ENCODE measurements at places on chromosomes 11 and 22.

- DNase-seq: no peak
Observed at GRCh38 chr11:112175599-112175952, 264 bp downstream of the BCO2 start.

- DNase-seq: no peak
Observed at GRCh38 chr22:30637701-30638114, 2.1 kb downstream of the SLC35E4 start.

GRCh38 chr11:33438301-33438700, 181.1 kb downstream of the HIPK3 start:
- DNase-seq: no peak

- no peak for DNase-seq
Observed at GRCh38 chr22:37183432-37184379, 4.3 kb downstream of the C1QTNF6 start.

- no peak for DNase-seq
Observed at GRCh38 chr22:23361676-23362075, 181.4 kb downstream of the BCR start.

GRCh38 chr22:48362721-48363404, 1464.8 kb downstream of the BRD1 start:
- no peak for DNase-seq

DNA sequence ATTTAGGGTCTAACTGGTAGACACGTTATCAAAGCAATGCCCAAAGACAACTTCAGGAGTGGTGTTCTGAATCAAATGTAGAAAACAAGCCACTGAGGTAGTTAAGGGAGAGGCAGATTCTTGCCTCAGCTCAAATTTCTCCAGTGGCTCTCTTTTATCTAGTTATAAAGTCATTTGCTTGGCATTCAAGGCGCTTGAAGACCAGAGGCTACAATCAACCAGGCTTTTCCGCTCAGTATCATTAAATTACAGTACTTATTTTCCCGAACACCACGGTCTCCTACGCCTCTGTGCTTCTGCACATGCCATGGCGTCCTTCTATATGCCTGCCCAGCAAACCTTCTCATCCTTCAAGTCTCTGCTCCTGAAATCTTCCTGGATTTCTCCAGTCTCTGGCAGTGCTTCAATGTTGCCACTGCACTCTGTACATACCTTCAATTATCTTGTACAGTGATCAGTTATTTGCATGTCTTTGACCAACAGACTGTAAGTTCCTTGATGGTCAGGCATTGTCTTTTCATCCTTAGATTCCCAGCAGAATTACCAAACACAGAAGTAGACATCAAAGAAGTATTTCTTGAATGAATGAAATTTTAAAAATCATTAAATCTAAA, 1.4 kb downstream of the POGLUT3 start:
- no peak for DNase-seq

GRCh38 chr11:31326470-31327148, 42.9 kb downstream of the DCDC1 start:
- no peak for DNase-seq

DNA sequence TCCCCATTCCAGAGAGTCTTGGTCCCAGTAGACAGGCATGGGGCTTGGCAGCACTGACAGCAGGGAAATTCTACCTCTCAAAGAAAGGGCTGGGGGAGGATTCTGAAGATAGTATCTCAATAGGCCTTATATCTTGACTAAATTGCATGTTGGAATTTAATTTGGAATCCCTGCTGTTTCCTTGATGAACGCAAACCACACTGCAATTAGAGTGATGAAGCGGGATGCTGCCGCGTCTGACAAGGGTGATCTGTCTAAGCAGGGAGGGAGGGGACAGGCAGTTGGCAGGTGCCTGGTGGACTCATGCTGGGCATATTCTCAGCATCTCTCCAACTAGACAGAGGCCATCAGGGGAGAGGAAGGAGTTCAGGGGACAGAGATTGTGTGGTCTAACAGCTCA, 48.4 kb downstream of the COMMD9 start:
- DNase-seq: no peak

DNA sequence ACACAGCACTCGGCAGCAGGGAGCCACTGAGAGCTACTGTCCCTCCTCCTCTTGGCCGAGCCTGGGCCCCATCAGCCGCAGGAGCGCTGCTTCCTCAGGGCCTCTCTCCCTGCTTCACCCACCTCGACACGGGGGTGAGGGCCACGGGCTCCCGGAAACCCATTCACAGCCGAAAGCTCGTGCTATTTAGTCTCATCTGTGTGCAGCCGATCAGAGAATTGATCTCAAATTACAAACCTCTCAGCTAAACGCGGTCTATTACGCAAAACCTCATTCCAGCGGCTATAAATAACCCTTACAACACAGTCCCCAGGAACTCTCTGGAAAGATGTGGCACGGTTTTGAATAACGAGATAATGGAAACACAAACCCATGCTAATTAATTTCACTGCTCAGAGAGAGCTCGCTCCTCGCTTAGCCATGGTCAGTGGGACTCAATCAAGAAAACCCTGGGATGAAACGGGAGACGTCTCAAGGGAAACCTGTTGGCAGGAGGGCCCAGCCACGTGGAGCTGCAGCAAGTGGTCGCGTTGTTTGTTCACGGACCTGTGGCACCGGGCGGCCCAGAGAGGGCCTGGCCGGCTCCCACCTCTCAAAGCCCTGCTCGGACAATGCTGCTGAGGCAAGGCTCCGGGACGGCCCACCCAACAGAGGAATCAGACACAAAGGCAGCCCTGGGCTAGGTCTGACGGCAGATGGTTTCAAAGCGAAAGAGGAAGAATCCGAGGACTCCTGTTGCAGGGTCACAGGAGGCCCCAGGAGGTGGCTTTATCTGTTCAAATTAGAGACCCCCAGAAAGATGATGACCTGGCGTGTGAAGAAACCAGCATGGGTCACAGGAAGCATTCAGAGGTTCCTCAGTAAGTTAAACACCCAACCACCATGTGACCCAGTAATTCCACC, 210.5 kb downstream of the CTTN start:
- no peak for DNase-seq

DNA sequence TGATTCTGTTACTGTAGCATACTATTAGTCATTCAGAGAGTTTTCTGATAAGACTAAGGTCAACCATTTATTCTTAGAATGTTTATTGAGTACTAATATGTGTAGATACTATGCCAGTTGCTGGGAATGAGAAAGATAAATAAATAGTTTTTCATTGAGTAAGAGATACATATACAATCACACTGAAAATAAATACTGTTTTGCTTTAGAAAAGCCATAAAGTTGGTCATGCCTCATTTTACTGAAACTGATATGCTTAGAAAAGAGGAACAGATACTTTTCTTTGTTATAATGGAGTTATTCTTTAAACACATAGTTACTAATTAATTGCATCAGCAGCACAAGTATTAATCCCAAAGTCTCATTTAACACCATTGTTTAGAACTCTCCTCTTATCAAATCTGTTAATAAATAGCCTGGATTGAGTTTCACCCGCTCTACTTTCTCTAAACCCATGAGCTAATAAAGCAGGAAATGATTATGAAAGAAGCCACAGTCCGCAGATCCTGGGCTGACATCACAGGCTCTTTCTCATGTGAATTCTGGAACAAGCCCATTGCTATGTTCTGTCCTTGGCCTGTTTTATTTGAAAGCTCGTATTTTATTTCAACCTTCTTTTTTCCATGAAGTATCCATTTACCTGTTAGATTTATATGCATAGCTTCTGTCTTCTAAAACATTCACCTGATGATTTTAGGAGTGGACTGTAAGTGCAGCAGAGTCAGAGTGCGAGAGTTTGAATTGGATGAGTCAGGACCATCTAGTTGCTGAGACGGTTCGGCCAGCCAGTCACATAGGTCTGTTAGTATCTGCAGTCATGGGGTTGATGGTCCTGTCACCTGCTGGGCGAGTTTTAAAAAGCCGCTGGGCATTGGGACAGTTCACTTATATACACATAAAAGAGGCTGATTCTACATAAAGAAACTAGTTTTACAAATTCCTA, 35.5 kb downstream of the PIWIL4 start:
- peak; percentile 19 for DNase-seq

DNA sequence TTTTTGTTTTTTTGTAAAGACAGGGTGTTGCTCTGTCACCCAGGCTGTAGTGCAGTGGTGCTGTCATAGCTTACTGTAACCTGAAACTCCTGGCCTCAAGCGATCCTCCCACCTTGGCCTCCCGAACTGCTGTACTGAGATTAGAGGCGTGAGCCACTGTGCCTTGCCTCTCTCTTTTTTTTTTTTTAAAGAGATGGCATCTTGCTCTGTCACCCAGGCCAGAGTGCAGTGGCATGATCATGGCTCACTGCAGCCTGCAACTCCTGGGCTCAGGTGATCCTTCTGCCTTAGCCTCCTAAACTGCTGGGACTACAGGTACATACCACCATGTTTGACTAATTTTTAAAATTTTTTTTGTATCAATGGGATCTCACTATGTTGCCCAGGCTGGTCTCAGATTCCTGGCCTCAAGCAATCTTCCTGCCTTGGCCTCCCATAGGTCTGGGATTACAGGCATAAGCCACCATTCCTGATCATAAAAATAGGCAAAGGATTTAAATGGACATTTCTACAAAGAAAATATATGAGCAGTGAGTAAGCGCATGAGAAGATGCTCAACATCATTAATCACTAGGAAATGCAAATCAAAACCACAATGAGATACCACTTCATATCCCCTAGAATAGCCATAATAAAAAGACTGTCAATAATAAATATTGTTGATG, 17.3 kb upstream of the CLNS1A start:
- no peak for DNase-seq

GRCh38 chr11:71284525-71285092, 32.2 kb upstream of the SHANK2 start:
- peak; percentile 5 for DNase-seq

- DNase-seq: no peak
Observed at GRCh38 chr11:19559746-19560145, 152.9 kb upstream of the NAV2 start.

- DNase-seq: no peak
Observed at GRCh38 chr11:112715056-112715455, 246.2 kb upstream of the NCAM1 start.

- no peak for DNase-seq
Observed at GRCh38 chr11:74135127-74135840, 35.5 kb downstream of the C2CD3 start.

DNA sequence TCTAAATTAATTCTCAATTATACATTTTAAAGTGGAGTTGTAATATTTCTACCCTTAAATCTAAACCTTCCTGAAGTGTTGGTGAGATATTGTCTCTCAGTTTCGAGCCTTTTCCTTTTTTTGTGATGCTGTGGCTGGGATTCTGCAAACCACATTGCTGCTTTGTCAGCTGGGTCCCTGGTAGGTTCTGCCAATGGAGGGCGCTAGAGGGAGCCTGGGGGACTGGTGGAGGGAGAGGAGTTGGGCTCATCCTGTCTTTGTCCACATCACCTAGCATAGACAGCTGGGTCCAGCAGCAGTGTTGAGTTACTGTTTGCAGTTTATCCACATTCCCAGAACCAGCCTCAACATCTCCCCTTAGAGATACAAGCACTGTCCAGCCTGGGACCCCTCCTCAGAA, 41.0 kb downstream of the TRAF6 start:
- DNase-seq: no peak

- no peak for DNase-seq
Observed at GRCh38 chr22:29635734-29636357, 32.4 kb downstream of the NF2 start.

DNA sequence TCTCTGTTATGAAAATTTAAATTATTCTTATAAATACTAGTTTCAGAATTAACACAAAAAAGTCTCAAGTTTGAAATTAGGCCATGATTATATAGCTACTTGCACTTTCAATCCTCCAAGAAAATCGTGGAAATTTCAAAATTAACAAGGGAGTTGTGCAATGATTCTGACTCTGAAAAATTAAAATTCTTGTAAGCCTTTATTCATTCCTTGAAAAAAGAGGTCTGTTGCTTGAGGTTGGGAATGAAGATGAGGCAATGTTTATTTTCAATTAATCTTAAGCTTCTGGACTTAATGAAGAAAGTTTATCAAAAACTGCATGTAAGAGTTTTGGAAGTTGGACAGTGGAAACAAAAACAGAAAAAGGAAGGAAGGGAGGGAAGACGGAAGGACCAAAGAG, 128.2 kb upstream of the FIBIN start:
- DNase-seq: no peak

DNA sequence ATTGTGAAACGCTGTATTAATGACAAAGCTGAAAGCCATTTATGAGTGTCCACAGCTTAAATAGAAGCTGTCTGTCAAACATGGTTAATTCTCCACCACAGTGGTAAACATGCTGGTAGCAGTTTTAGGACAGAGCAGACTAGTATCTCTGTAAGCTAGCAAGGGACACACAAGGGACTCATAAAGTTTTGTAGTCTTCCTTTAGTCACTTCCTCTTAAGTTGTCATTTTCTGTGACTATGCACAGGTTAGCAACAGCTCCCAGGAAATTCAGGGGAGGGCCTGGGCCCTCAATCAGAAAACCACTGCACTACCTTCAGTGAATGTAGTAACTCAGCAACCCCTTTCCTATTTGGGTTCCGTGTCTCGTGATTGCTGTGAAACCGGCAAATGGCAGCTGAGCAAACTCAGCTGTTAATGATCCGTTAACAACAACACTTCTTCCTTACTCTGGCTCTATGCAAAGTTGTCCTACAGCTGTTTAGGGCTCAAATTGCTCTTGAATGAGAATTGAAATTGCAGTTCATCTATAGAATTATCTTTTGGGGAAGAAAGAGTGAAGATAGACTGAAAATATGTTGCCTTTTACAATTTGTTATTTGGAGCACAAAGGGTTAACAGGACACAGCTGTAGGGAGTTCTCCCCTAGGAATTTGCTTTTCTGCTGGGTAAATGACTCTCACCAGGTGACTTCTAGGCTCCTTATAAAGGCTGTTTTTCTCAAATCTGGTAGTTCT, at the start of gene MMP26:
Gene MMP26 (plus strand): TSS at position 731 of the 736 bp plus-strand sequence.
- DNase-seq: peak; percentile 95

DNA sequence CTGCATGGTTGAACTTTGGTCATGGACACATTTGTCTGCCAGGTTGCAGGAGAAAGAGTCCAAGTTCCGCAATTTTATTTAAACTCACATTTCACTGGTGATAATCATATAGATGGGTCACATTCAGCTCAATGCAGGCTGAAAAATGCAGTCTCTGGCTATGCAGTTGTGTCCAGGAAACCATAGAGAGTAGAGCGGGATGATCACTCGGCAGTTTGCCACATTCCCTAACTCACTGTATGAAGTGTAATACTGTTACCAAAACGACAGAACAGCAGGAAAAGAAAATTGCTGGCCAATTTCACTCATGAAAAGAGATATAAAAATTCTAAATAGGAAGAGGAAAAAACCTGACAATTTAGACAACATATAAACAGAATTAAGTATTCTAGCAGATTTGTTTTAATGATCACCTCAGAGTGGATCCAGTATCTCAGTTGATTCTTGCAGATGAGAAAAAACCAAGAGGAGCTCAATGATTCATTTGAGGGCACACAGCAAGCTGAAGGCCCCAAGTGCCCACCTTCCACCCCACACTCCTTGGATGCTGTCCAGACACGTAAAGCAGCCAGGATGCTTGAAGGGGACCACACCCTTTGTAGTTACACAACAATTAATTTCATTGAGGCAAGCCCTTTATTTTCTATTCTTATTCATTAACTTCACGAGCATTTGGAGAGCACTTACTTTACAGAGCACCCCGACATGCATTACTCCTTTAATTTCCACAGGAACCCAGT, 422.3 kb downstream of the SOX6 start:
- no peak for DNase-seq

All from NCI-H2029 treated with DMSO at 0.1 percent for 48 hours (cell line).